ENCODE measurements at places on chromosomes 1 and 21.
A peak's percentile ranks its signal among the peaks of the same experiment; 100 is the strongest.

DNA sequence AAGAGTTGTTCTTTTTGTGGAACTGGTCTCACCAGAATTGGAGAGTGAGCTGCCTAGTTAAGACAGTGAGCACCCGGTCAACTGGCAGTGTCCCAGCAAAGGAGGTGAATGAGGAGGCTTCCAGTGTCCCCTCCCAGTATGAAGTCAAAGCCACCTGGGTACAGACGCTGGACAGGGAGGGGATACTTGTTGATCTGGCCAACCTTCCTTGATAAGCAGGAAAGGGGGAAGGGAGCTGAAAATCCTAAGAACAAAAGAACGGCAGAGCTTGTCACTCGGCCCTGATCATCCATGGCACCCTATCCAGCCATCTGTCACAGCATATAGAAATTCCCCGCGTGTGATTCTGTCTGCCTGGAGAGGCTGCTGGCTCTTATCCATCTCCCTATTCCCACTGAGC is 91.5 kb downstream of the SSBP3 start:
- no peak for DNase-seq

DNA sequence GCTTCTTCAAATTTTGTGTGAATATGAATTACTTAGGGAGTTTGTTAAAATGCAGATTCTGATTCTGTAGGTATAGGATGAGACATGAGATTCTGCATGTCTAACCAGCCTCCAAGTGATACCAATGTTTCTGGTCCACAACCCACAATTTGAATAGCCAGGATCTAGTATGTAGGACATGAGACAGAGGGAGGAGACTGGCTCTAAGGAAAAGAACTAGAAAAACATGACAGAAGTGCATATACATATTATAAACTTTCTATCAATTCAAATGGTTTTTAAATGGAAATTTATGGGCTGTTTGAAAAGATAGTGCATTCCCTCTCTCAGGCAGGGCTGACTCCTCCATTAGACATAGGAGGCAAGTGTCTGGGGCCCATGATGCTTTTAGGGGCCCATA is 33.9 kb upstream of the NPL start:
- DNase-seq: no peak

GRCh38 chr1:205967554-205968335 is 24.5 kb upstream of the SLC26A9 start:
- DNase-seq: no peak

DNA sequence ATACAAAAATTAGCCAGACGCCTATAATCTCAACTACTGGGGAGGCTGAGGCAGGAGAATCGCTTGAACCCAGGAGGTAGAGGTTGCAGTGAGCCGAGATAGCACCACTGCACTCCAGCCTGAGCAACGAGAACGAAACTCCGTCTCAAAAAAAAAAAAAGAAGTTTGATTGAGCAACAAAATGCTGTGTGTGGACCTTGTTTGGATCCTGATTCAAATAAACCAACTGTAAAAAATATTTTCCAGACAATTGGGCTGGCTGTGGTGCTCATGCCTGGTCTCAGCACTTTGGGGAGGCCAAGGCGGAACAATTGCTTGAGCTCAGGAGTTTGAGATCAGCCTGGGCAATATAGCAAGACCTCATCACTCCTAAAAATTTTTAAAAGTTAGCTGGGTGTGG is 16.8 kb downstream of the PTAFR start:
- no peak for DNase-seq

DNA sequence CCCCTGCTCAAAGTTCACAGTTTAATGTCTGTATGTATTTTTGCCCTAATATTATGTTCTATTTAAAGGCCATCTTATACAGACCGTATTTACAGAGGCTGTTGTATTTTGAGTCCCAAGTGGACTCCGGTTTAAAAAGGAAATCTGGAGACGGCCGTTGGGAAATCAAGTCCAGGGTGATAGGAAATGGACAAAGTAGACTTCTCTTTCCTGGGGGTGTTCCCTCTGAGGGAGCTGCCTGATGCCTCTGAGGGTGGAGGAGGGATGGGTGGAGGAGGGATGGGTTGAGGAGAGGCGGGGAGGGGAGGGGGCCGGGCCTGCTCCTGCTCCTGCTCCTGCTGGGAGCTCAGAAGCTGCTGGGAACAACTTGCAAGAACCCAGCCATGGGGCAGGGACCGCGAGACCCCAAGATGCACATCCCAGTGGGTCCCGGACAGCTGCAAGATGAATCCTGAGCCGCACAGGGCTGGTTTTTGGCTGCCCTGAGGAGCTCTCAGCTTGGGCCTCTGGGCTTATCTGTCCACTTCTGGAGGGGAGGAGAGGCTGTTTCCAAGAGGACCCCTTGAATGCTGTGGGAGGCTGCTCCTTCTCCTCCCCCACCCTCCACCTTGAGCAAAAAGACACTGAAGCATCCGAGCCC is 12.0 kb upstream of the ACTL8 start:
- DNase-seq: no peak

- DNase-seq: peak; percentile 94
These were observed 17.2 kb downstream of the NFYC start for GRCh38 chr1:40708750-40709099.

GRCh38 chr1:93433407-93433961 is 14.4 kb upstream of the FNBP1L start:
- no peak for DNase-seq

DNA sequence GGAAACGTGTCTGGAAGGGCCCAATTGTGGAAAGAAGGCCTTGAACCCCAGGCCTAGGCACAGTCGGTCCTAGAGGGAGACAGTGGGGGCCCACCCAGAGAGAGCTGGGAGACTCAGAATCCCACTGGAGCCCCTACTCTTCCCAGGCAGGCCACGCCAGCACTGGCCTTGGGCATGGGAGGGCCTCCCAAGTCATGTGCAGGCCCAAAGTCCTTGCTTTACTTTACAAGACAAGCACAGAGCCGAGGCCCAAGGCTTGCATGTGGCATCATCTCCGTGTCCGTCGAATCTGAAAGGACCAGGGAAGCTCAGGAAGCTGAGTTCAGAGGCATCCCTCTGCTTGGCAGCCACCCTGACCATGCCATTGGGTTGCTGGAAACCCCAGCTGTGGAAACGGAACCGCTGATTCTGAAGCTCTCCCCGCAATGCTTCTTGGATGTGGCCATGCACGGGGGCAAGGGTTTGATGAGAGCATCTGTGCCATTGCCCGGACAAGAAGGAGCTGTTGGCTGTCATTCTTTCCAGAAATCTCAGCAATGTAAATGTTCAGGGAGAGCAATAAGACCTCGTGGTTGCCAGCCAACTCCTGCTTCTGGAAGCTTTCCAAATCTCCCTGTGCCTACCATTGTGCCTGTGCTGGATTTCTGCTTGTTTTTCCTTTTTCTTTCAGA is 32.8 kb downstream of the ABCG1 start:
- no peak for DNase-seq

GRCh38 chr1:172344444-172344843 is 76.0 kb upstream of the C1orf105 start:
- DNase-seq: no peak

- DNase-seq: peak; percentile 74
These were observed 202.0 kb downstream of the USH2A start for GRCh38 chr1:216221260-216221700.

- no peak for DNase-seq
These were observed 333.8 kb downstream of the NEGR1 start for GRCh38 chr1:71948561-71948960.

- DNase-seq: no peak
These were observed 19.7 kb downstream of the PPFIA4 start for GRCh38 chr1:203045821-203046594.

DNA sequence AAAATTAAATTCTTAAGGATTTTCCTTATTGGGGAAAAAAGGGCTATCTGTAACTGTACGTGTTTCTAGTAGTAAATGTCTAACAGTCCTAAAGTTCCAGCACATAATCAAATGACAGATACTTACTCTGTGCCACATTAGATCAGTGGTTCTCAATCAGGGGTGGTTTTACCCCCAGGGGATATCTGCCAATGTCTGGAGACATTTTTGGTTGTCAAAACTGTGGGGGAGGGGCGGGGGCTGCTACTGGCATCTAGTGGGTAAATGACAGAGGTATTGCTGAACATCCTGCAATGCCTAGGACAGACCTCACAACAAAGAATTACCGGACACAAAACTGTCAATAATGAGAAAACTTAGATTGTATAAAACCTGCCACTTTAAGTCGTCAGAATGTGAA is 33.4 kb upstream of the PTPRC start:
- no peak for DNase-seq

DNA sequence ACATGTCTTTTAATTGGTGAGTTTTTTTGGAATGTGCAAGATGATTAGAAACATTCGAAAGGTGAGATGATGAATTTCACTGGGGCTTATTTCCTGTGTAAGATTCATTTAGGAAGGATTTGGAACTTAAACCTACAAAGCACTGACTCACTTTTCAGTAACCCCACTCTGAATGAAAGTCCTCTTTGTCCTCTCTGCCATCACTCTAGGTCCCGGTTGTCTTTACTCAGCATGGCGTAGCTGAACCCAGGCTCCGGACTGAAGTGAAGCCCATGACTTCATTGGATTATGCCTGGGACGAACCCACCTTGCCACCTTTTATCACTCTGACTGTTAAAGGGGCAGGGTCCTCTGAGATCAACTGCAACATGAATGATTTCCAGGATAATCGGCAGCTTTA is 139.4 kb downstream of the VPS13D start:
- DNase-seq: no peak

GRCh38 chr1:203173566-203173965 is 2.1 kb downstream of the MYBPH start:
- DNase-seq: no peak

DNA sequence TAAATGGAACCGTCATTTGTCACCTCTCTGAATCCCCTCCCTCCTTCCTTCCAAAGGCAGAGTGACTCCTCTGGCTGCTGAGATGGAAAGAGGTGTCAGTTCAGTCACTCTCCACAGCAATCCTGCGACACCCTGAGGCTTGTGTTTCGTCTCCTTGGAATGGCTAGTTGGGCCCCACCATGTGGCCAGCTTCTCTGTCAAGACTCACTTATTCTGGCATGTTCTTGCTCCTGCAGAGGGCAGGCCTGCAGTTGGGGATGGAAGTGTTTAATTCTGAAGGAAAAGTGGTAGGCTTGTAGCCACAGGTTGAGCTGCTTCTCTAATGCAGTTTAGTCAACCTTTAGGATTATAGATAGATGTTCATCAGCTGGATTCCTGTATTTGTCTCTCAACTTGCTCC is 149.6 kb downstream of the LMO4 start:
- no peak for DNase-seq

- DNase-seq: no peak
These were observed 99.5 kb downstream of the BCAR3 start for GRCh38 chr1:93581917-93582850.

- DNase-seq: no peak
These were observed 57.8 kb downstream of the ARHGEF11 start for GRCh38 chr1:156987715-156988114.

- DNase-seq: no peak
These were observed 739.3 kb downstream of the LTN1 start for GRCh38 chr21:28253338-28253737.

- no peak for DNase-seq
These were observed 609.6 kb upstream of the NEGR1 start for GRCh38 chr1:72891976-72892375.

- peak; percentile 70 for DNase-seq
These were observed at the start of gene CCDC28B for GRCh38 chr1:32200226-32201010. Gene CCDC28B, plus strand, starts transcription at chr1:32200595. Its CDS starts 1,341 bp downstream, at chr1:32201936.

DNA sequence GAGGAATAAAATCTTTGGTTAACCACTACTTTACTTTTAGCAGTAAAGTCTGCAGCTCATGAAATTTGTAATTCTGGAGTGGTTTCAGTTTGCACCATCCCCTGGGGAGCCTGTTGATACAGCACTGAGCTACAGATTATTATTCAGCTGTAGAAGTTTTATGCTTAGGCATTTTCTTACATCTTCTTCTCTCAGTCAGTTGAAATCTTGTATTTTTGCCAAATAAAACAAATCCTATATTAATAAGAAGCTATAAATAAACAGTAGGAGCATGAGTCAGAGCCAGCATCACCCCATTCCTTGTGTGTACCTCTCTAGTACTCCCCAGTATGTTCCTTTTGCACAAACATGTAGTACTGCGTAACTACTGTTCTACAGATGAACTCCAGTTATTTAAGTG is 118.9 kb downstream of the ATF6 start:
- DNase-seq: no peak

DNA sequence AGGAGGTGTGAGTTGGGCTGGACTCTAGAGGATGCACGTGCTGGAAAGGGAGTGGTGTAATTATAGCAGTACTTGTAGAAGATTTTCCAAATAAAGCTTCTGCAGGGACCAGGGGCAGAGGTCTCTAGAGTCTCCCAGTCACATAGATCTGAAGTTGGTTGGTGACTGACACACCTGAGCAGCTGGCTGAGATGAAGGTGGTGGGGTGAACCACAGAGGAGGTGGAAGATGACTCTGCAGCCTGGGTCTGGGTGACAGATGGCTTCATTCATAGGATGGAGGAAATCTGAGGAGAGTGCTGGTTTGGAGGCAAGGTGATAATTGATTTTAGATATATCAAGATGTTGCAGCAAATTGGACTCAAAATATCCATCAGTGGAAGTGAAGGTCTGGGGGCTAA is 178.9 kb upstream of the IVNS1ABP start:
- no peak for DNase-seq

DNA sequence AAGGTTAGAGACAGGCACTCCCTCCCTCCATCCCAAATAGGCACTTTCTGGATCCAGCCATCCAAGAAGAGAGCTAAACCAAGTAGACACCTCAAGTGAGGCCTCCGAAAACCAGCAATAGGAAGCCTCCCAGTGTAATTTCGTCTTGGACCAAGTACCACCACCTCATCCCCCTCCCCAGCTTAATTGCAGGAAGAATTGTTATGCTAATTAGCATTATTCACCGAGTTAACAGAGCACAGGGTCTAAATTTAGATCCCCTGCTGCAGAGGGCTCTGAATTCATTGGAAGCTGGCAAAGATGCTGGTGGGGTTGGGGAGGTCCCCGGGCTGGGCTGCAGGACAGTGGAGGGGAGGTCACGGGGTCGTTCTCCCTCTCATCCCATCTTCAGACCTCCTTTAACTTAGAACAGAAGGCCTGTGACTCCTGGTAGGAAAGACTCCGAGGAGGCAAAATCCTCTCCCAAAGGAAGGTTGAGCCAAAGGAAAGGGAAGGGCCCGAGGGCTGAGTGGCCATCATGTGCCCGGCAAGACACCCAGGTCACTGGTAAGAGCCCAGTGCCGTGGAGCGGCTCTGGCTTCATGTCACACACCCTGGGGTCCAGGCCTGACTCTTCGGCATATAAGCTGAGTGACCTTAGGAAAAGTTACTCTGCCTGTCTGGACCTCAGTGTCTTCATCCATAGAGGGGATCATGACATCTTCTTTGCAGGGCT is 209.2 kb upstream of the GRIK3 start:
- DNase-seq: no peak

DNA sequence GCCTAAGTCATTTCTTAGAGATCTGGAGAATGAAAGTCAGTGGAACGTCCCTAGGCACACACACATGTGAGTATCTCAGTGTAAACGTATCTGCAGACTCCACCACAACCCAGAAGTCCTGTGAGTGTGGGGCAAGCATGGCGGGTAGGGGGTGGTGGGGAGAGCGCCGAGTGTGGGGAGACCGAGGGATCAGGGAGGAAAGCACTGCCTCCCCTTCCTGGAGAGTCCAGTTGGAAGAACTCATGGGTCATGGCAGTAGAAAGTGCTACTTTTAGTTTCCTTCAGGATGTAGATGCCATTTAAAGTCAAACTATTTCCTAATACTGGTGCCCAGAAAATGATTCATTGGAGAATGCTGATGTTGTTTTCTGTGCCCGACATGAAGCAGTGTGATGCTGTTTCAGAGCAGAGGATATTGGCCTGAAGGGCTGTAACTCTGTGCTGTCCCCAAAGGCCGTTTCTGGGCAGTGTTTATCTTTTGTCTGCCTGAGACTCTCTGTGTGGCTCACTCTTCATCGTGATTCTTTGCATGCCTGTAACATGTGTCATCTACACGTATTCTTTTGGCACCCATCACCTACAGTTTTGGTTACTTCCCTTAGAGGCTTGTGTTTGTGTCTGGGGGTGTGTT is 45.7 kb upstream of the TSPAN2 start:
- no peak for DNase-seq
